ENCODE measurements at places on chromosomes 11 and 22. TPM values are rescaled to one million over a fixed set of nuclear protein-coding genes. Genes with fewer than 3 reads are reported as not detected.

IGLL1 gene
- total RNA-seq = not detected

BMAL1 gene
- total RNA-seq = 20.7 TPM

CASP4 gene
- total RNA-seq = 39.4 TPM

STK33 gene
- 16.4 TPM for total RNA-seq

HOATZ gene
- total RNA-seq = not detected

MS4A7 gene
- total RNA-seq = 16.0 TPM

P2RY2 gene
- total RNA-seq = 9.5 TPM

Data from right atrium auricular region (tissue), 2 donors.